ENCODE measurements at places on chromosomes 7 and 10.

DNA sequence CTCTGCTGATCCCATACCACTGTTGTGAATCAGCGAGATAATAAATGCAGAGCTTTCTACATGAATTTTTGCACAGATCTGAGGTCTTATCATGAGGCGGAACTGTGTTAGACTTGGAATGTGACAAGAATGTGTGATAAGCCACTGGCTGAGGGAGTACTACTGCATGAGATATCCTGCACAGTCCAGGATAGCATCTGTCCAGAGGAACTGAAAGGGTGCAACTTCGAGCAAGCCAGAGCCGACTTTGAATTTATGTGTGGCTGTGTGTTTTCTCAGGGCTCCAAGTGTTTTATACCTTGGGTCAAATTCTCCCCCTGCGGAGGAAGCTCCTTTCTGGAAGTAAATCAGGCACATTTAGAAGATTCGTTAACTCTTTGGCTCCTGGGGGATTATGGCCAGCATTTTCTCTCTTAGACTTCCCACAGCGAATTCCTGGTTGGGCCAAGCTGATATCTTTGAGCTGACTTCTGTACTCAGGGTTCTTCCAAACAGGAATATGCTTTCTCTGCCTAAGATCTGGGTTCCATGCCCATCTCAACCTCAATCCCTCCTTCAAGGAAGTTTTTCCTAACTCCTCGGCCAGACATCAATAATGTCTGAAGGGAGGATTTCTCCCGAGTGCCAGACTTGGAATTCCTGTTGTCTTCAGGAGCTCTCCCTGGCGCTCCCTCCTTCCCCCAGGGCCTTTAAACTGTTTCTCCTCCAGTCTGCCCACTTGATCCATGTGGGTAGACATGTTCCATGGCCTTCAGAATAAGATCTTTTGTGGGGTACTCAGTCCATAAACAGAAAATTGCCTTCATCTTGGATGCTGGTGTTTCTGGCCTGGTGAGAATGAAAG lies 2.5 kb upstream of the MEST start:
- DNase-seq = no peak

DNA sequence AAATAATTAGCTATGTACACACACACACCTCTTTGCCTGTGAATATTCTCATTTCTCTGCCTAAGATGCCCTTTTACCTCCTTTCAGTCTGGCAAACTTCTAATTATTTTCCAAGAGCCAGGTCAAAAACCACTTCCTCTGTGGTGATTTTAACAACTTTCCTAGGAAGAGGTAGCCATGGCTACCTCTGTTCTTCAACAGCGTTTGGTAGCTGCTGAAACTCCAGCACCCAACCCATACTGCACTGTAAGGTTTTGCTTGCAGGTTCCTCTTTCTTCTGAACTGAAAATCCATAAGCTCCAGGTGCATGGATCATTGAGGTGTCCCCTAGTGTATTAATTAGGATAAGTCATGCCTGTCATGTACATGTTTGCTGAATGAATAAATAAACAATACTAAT lies 25.6 kb downstream of the NRCAM start:
- DNase-seq = no peak

DNA sequence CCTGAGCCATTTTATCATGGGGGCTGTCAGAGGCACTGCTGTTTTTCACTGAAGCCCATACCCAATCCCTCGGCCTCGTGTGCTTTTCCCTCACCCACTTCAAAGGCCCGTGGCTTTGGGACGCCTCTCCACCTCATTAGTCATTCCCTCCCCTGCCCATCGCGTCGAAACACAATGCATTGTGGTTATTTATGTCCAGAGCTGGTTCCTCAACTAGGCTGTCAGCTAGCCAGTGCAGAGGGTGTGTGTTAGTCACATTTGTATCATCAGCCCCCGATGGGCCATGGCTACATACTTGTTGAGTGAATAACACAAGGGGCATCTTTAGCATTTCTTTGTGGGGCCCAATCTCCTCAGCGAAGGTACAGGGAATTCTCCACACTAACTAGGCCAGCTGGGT lies 3.8 kb upstream of the CRCP start:
- DNase-seq = no peak

GRCh38 chr10:96695366-96695765 lies 24.9 kb downstream of the PIK3AP1 start:
- no peak for DNase-seq

DNA sequence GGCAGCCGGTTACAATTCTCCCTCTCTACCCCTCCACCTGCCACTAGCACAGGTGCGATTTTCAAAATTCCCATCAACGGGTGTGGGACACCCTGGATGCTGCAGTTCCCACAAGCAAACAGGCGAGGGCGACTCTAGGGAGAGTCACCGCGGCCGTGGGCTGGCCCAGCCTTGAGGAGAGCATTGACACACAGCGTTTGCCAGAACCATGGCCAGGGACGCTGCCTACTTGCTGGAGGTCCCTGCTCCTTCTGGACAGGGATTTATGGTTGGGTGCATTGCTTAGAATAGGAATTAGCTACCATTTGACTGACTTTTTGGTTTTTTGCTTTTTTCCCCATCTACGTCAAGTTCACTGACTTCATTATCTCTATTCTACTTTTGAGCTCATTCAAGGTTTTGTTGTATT lies 19.0 kb upstream of the CLDN4 start:
- no peak for DNase-seq

DNA sequence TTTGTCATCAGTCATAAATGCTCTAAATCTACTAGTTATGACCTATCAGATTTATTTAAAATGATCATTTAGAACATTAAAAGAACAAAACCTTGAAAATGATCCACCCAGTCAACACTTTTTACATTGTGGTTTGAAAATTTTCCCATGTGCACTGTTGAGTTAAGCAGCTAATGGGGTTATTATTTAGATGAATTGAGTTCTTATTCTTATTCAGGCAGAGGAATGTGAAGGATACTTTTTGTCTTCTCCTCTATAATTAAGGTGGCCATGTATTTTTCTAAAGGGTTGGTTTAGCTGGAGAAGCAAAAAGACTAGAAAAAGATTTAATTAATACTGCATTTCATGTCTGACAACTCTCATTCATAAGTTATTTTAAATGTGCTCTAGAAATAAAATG lies 74.9 kb upstream of the FEZF1 start:
- DNase-seq = no peak

GRCh38 chr7:17206349-17206905 lies 92.0 kb upstream of the AHR start:
- DNase-seq = no peak

DNA sequence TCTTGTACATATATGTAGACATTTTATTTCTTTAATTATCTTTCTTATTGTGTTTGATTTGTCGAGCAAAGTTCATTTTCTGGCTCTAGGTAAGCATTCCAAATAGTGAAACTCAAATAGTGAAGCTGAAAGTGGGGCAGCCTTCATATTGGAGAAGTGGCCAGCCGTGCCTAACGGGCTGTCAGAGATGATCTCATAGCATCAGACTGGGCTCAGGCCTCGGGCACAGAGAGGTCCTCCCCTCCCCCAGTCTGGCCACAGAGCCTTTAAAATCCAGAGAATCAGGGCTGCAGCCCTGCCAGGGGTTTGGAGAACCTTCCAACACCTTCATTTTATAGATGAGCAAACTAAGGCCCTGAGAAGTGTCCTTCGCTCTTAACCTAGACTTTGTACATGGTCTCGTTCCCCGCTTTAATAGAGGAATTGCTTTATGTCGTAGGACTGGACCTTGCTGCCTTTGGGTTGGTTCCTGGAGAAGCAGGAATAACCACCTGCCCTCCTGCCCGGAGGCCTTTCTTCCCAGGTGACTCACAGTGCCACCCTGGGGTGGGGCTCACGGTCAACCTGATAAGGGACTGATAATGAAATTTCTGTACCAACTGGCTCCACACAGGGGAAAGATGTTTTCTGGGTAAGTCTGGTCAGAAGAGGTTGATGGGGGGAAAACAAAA lies 7.3 kb downstream of the TSPAN15 start:
- DNase-seq = no peak

GRCh38 chr10:7407368-7408290 lies 3.2 kb downstream of the SFMBT2 start:
- no peak for DNase-seq

DNA sequence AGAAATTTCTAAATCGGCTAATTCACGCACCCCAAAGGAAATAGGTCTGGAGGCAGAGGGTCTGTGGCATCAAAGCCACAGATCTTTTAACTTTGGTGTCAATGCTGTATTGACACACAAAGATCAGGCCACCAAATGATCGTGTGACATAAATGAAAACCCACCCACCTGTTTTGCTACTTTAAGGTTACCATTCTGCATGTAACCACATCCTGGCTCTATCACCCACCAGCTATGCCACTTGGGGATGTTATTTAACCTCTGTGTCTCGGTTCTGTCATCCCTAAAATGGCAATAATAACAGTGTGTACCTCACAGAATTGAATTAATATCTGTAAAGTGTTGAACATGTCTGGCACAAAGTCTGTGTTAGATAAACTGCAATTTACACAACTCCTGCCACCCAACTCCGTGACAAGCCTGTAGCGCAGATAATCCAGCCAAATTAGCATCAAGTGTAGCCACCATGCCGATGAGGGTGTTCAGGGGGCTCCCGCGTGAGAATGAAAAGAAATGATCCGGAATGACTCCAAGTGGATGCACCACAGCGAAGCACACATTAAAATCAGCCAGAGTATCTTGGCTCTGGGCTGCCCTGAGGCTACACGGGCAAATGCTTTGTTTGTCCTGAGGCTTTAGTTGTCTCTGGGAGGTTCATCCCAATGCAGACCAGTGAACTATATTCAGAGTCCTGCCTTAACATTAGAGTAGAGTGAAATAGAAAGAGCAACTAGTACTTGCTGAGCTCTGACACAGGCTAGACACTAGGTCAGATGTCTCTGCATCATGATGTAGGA lies 158.4 kb upstream of the NEBL start:
- no peak for DNase-seq

- DNase-seq = no peak
Measured at GRCh38 chr7:106169821-106170610, 57.9 kb upstream of the SYPL1 start.

GRCh38 chr7:125605241-125605640 lies 675.6 kb upstream of the POT1 start:
- no peak for DNase-seq
